ENCODE measurements at places on chromosomes 1 and 21. TPM values are rescaled to one million over a fixed set of nuclear protein-coding genes. Genes with fewer than 3 reads are reported as not detected.

DNA sequence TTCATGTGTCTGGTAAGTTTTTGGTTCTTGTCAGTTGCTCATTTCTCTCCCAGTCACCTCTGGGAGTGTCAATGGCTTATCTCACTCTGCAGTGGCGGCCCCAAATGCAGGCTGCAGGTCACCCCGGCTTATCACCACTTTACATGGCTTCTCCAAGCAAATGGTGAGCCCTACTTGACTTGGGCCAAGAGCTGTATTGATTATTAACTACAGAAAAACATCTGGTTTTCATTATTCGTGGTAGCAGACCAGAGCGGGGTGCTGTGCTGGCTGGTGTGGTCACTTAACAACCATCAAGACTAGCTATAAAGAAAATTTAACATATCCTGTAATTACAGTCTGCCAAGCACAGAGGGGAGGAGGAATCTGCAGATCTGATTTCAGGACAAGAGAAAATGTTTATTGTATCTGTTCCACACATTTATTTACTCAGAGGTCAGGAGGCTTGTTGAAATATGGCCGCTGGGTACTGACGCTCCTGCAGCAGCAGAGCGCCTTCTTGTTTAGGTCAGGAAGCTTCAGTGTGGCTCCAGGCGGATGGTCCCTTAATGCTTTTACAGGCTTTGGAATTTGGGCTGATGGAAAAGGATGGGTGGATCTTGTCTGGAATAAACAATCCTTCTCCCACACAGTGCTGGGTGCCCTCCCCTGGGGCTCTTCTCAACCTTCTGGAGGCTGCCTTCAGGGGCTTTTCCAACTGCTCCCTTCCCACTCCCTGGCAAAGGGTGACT lies 87.8 kb downstream of the HLX start:
- DNase-seq: no peak

The CAMK1G gene
- total RNA-seq: not detected

- peak; percentile 64 for DNase-seq
Observed at GRCh38 chr1:247415423-247416361, at the start of gene NLRP3. Gene NLRP3 (plus strand): TSS chr1:247416173. CDS start chr1:247418801, 2,628 bp downstream.

DNA sequence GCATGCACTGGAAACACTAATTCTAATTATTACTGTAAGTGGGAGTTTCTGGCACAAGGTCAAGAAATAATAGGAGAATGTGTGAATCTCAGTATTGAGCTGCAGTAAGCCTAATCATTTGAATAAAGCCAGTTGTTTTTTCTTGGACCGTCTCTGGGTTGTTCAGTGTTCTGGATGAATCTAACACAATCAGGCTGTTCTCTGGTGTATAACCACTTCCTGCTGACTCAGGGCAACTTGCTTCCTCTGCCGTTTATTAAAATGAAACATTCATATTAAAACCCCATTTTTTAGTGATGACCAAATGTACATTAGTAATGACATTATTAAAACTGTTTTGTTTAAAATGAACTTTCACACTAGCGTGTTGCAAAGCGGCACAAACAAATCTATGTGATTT lies 273.1 kb upstream of the SNX7 start:
- DNase-seq: peak; percentile 68

DNA sequence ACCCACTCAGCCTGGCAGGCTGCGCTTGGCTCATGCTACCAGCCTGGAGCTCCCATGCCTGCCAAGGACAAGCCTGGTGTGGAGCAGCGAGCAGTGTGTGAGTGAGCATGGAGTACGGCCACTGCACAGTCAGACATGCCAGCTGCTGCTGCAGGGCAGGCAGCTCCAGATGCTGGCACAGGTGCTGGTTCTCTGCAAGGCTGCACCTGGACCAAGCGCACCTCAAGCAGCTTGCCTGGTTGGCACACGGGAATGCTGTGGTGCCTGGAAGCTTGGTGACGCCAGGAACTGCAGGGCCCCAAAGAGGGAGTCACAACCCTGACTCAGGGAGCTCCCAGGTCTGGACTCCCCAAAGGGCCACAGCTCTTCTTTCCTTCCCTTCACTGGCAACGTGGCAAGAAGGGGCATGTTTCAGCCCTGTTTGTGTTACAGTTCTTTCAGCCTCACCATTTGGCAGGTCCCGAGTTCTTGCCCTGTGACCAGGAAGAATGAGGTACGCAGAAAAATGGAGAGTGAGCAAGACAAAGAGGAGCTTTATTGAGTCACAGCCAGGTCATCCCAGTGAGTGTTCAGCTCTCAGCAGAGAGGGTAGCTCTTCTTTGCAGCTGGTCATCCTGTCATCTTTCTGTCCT lies 26.1 kb downstream of the ACOT7 start:
- no peak for DNase-seq

DNA sequence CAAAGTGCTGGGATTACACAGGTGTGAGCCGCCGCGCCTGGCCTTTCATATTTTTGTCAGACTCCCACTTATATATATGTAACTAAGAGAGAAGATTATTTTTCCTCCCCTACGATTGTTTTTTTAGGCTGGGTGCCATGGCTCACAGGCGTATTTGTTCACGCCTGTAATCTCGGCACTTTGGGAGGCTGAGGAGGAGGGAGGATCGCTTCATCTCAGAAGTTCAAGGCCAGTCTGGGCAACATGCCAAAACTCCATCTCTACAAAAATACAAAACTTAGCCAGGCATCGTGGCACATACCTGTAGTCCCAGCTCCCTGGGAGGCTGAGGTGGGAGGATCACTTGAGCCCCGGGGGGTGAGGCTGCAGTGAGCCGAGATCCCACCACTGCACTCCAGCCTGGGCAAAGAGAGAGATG lies 23.9 kb upstream of the ITLN2 start:
- no peak for DNase-seq

The PLA2G2F gene
- total RNA-seq: not detected

The LCE1F gene
- total RNA-seq: not detected

GRCh38 chr1:41051022-41051421 lies 29.5 kb upstream of the SLFNL1 start:
- DNase-seq: no peak

- no peak for DNase-seq
Observed at GRCh38 chr1:152786077-152786476, at the start of gene LCE1E. Gene LCE1E (plus strand): TSS chr1:152786257. CDS start chr1:152787300, 1,043 bp downstream.

- no peak for DNase-seq
Observed at GRCh38 chr1:219126377-219126776, 47.3 kb upstream of the LYPLAL1 start.
